ENCODE measurements at places on chromosomes 5 and 9.

- no peak for DNase-seq
Observed at GRCh38 chr5:159906943-159907342, 9.3 kb upstream of the ADRA1B start.

DNA sequence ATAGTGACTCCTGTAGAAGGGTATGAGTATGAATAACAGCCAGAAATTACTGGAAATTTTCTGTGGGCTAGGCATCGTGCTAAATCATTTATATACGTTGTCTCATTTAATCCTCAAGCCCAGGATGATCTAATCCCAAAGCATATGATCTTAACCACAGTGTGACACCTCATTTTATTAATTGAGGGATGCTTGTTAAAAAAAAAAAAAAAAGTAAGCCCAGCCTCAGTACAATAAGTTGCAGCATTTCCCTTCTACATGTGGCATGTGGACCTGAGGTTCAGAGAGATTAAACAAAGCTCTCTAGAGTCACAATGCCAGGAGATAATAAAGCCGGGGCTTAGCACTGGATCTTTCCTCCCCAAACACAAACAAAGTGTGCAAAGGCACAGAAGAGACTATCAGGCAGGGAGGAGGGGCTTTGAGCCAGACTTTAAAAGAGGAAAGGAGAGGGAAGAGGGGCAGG, 49.5 kb downstream of the KLF4 start:
- DNase-seq = no peak

DNA sequence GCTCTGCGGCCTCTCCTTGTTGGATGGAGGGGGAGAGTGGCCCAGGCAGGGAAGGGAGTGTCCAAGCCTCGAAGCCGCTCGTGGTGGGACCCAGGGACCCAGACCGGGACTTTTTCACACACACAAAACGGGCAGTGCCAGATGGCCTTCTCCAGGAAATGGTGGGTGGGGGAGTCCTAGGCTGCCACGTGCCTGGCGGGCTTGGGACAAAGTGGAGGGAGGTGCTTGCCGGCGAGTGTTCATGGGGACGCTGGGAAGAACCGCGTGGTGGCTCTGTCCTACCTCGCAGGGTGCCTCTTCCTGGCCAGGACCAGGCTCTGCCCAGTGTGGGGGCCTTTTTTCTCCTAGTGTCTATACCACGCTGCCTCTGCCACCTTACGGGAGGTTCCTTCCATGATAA, 155.0 kb upstream of the COL5A1 start:
- DNase-seq = no peak

- DNase-seq = no peak
Observed at GRCh38 chr9:114163517-114163951, 8.2 kb downstream of the COL27A1 start.

- DNase-seq = no peak
Observed at GRCh38 chr5:170503990-170504596, at the start of gene KCNIP1. TSS of gene KCNIP1 (plus strand) at chr5:170504020.
